ENCODE measurements at places on chromosomes 1 and 21.
A peak's percentile ranks its signal among the peaks of the same experiment; 100 is the strongest.

GRCh38 chr1:210448297-210448892, 119.7 kb downstream of the HHAT start:
- DNase-seq = peak; percentile 57

DNA sequence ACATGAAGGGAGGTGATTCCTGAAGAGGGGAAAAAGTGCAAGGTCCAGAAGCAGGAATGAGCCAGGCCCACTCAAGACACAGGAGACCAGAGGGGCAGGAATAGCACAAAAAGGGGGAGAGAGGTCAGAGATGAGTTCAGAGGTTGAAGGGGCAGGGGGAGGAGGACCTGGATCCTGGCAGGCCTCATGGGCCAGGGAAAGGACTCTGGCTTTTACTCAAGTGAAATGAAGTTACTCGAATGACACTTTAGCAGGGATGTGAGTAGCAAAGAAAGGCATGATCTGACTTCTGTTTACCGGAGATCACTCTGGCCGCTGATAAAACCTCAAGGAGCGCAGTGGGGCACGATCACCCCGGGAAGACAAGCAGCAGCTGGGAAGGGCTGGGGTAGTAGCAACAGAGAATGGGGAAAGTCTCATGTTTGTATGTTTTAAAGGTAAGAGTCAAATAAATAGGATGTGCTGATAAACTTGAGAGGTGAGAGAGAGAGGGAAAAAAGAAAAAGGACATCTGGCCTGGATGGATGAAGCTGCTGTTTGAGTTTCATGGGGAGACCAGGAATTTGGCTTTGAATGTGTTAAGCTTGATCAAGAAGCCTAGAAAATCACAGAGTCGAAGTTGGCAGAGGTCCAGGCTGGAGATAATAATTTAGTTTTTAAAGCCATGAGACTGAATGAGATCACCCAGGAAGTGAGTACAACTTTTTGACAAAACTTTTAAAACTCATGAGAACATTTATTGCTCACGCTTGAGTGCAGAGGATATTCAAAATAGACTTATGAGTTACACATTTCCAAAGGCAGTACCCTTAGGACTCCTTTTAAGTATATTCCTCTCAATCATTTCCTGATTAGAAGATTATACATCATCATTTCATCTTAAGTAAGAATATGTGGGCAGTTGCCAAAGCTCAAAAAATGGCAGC, 156.0 kb downstream of the RERE start:
- no peak for DNase-seq

DNA sequence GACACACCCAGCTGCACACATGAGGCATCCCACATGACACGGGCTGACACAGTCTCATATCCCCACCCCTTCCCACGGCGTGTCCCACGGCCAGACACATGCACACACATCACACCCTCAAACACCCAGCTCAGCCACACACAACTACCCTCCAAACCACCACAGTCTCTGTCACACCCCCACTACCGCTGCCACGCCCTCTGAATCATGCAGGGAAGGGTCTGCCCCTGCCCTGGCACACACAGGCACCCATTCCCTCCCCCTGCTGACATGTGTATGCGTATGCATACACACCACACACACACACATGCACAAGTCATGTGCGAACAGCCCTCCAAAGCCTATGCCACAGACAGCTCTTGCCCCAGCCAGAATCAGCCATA, 22.6 kb downstream of the PODN start:
- DNase-seq = no peak

GRCh38 chr21:32929633-32930038, 96.1 kb upstream of the OLIG2 start:
- no peak for DNase-seq

- DNase-seq = no peak
Measured at GRCh38 chr1:230170622-230171021, 103.6 kb downstream of the GALNT2 start.

DNA sequence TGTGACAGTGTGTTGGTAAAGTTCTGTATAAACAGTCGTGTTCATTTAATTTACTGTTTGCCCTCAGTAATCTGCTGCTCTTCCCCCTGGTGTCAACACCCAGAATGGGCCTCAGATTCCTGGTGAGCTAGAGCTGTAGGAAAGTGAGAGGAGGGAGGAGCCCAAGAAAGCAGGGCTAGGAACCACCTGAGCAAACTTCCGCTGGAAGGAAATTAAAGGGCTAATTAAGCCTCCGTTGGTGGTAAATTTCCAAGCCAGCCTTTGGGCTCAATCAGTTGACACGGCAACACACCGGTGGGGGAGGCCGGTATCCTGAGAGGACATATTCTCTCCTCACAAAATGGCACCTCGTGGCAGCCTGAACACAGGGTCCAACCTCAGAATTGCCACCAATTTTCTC, 32.9 kb downstream of the RAB3B start:
- no peak for DNase-seq

Measured in neuronal stem cell (in vitro differentiated cells).